Stimulated activated CD8-positive, alpha-beta memory T cell treated with anti-CD3 and anti-CD28 coated beads, Interleukin-4, amount 100 ng/mL, for 1 hour (primary cell): ENCODE measurements at places on chromosomes 11 and 22.

DNA sequence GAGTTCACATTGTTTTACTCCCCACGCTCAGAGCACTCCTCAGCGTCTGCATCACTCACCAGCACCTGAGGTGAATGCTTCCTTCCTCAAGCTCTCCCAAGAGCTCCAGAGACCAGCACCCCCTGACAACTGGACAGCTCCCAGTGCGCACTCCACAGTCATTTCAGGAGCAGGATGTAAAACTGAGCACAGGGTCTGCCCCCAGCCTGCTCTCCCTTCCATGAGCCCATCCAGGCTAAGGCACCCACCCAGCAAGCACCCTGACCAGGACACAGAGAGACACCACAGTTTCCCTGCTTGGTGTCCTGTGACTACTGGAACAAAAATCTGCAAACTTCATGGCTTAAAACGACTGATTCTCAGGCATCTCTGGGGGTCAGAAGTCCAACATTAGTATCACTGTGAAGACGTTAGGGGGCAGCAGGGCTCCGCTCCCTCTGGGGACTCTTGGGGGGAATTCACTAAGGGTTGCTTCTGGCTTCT is 3.3 kb downstream of the SCGB1D2 start:
- DNase-seq: no peak

DNA sequence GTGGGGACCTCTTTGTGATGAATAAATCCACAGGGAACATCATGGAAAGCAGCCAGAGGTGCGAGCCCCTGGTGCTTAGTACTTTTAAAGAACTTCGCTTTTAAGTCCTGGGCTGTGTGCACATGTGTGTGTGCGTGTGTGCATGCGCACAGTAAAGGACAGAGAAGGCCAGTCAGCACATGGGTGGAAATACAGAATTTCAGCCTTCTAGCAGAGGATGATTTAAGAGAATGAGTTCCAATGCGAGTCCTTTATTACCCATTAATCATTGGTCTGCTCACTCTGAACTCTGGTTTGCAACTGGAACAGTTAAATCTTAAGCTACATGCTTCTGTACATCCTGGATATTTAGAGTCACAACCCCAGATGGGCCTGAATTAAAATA is 18.9 kb downstream of the TEAD1 start:
- DNase-seq: no peak

DNA sequence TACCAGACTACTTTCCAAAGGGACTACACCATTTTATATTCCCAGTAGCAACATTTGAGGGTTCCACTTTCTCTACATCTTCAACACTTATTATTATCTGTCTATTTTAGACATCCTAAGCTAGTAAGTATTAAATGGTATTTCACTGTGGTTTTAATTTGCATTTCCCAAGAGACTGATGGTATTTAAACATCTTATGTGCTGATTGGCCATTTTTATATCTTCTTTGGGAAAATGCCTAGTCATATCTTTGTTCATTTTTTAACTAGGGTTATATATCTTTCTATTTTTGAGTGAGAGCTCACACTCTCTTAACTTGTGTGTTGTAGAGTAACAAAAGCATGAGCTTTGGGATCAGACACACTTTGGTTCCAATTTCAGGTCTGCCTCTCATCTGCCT is 73.7 kb downstream of the PRCP start:
- DNase-seq: no peak

DNA sequence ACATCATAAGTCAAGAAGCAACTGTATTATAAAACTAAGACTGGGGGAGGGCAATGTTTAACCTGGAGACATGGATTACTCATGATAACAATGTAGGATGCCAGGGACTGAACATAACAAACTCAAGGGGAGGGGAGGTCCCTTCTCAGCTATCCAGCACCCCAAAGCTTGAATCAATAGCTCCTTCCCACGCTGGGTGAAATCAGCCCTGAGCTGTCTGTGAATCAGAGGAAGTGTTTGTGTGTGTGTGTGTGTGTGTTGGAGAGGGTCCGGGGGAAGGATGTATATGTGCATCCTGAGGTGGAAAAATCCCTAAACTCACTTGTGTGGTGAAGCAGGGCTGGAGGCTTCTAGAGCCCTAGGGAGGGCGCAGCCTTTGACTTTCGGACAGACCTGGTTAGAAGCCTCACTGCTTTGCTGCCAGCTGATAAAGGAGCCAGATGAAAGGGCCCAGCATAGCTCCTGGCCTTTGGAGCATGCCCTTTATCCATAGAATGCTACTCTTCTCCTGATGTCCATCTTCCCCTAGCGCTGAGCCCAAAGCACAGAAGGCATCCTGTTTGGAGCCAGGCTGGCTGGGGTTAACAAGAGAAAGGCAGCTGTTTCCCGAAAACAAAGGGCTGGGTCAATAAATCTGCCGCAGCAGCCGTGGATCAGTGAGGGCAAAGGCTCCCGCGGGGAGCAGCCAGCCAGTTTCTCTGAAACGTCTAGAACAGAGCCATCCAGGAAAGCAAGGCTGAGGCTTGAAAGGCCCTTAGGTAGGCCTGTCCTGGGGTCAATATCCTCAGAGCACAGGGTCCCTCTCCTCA is 35.8 kb downstream of the TNKS1BP1 start:
- DNase-seq: no peak

DNA sequence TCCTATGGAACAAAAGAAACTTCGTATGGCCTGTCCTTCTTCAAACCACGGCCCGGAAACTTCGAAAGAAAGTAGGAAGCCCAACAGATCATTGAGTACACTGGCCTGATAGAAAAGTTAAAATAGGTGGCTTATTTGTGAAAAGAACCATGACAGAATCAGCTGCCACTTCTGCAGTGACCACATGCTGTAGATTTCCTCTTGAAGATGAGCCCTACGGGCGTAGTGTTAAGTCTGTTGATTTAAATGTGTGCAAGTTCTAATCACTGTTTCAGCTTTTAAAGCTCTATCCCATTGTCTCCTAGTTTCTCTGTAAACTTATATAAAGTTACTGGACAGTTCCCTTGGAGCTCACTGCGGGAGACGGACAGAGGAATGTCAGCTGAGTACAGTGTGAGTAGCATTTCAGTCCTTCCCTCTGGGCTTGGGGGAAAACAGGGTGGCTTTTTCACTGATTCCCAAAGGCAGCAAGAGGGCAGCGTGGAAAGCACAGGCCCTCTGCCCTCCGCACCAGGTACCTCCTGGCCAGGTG is 17.8 kb downstream of the SAMM50 start:
- DNase-seq: no peak

- DNase-seq: no peak
Measured at GRCh38 chr11:95699631-95700470, 89.7 kb downstream of the FAM76B start.

DNA sequence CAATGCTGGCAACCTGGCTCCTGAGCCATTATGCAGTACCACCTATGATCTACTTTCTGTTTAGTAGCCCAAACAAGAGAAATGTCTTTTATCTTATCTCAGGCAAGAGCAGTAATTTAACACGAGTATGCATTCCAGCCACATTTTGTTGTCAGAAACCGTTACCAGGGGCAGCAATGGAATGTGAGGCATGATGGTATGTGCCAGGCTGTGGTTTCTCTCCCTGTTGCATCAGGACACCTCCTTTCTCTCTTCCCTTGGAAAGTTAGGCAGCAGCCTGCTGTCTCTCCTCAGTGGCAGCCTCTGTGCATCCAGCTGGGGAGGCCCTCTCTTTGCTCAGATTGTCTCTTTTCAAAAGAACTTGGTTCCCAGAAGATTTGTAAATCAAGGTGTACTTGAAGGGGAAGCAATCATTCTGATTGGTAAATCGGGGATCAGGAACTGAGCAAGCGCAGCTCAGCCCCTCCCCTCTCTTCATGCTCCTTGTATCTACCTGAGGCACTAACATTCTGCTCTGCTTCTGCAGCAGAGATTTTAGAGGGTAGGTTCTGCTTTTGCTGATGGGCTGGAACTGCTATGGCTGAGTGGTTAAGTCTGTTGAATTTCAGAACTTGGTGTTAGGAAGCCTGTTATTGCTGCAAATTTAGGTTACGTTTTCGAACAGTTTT is 229.2 kb downstream of the ADAMTS15 start:
- no peak for DNase-seq

- DNase-seq: no peak
Measured at GRCh38 chr22:42062506-42063170, 8.0 kb downstream of the NAGA start.

GRCh38 chr11:84097186-84097585 is 811.0 kb upstream of the CCDC90B start:
- no peak for DNase-seq

GRCh38 chr11:97893612-97894011 is 1127.1 kb upstream of the CNTN5 start:
- no peak for DNase-seq

- no peak for DNase-seq
Measured at GRCh38 chr11:101955278-101955677, 39.0 kb upstream of the ANGPTL5 start.
